ENCODE measurements at places on chromosomes 11 and 22.

- DNase-seq, result no peak
Measured at GRCh38 chr11:108871867-108872266, 207.0 kb downstream of the DDX10 start.

DNA sequence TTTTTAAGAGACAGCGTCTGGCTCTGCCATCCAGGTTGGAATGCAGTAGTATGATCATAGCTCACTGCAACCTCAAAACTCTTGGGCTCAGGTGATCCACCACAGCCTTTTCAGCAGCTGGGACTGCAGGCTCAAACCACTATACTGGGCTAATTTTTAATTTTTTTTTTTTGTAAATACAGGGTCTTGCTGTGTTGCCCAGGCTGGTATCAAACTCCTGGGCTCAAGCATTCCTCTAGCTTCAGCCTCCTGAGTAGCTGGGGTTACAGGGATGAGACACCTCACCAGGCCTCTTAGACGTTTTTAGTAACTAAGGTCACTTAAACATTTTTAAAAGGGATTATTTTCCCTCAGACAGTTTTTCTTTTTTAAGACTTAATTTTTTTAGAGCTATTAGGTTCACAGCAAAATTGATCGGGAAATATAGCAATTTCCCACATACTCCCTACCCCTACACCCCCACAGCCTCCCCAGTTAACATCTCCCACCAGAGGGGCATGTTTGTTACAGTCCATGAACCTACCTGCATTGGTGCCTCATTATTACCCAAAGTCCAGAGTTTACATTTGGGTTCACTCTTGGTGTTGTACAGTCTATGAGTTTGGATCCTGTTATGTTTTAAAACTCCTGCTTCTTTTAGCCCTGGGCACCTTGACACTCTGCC, 3.9 kb downstream of the BCR start:
- no peak for DNase-seq

GRCh38 chr11:327581-327923, 6.9 kb upstream of the IFITM3 start:
- no peak for DNase-seq

DNA sequence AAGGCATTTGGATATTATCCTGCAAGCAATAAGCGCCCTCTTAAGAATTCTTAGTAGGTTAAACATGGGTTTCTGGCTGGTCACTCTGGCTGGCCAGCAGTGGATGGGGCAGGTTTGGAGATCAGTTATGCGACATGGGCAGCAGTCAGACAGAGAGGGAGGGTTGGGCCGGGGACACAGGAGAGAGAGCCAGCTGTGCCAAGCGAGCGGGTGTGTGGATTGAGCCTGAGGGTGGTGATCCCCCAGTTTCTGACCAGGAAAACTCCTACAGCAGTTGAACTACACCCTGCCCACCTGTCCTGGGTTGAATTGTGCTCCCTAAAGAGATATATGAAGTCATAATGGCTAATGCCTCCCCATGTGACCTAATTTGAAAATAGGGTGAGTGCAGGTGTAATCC, 671.2 kb downstream of the TBC1D22A start:
- no peak for DNase-seq

- DNase-seq, result no peak
Measured at GRCh38 chr11:120532082-120532831, 20.7 kb downstream of the GRIK4 start.

GRCh38 chr11:43879789-43880639, 617 bp upstream of the ALKBH3 start:
- DNase-seq, result no peak

GRCh38 chr11:19520681-19521080, 192.0 kb upstream of the NAV2 start:
- no peak for DNase-seq

DNA sequence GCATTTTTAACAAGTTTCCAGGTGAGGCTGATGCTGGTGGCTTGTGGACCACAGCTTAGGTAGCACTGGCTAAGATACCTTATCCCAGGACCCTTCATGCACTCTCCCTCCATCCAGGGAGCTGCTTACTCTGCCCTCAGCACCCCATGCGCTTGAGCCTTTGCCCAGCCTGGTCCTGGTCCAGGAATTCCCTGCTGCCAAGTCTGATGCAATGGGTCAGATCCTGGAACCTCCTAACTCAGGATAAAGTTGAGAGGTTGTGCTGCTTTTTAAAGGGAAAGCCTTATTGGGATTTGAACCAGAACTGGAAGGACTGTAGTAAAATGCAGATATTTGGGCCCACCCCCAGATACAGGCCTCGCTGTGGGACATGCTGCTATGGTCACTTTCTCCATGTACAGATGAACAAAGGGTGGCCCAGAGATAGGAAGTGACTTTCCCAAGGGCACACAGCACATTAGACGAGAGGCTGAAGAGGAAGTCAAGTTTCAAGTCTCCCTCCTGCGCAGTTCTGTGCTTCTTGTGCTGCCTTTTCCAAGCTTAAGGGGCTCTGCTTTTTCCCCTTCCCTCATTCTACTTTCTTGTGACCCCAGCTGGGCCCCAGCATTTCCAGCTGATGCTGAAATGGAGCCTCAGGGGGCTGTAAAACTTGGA, 824 bp upstream of the LGALS12 start:
- no peak for DNase-seq

GRCh38 chr11:80214413-80214812, 773.6 kb upstream of the TENM4 start:
- DNase-seq, result no peak

GRCh38 chr11:64960719-64961118, 11.2 kb downstream of the MAJIN start:
- DNase-seq, result no peak

GRCh38 chr11:74476536-74476935, 9.2 kb upstream of the KCNE3 start:
- no peak for DNase-seq

DNA sequence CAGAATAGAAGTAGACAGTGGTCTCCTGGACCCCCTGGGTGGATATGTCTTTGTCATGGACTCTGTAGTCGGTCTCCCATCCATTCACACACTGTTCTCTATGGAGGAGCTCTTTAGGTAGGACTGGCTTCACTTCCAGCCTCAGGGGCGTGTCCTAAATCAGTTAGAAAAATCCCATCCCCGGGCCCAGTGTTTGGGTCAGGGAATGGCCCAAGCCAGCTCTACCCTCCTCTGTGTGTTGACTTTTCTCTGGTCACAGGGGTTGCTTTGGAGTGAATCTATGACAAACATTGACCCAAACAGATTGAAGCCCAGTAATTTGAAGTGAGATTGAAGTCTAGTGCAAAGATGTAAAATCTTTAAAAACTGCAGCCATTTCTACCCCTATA, 34.0 kb downstream of the WEE1 start:
- no peak for DNase-seq

GRCh38 chr11:113896156-113896879, 8.3 kb upstream of the HTR3B start:
- DNase-seq, result peak; percentile 42

DNA sequence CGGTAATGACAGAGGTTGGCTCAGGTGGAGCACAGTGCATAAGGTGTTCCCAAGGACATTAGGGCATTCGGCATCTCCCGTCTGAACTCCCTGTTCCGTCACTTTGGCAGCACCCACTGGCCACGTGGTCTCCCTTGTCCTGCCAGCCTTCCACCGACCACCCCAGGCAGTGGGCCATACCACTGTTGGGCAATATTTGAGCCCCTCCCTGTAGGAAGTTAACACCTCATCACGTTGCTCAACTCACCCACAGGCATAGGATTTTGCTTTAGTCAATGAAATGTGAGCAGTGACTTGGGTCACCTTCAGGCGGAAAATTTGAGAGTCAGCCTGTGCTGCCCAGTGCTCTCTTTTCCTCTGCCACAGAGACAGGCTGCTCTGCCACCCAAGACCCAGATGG, 44.0 kb downstream of the SERPINH1 start:
- DNase-seq, result no peak

DNA sequence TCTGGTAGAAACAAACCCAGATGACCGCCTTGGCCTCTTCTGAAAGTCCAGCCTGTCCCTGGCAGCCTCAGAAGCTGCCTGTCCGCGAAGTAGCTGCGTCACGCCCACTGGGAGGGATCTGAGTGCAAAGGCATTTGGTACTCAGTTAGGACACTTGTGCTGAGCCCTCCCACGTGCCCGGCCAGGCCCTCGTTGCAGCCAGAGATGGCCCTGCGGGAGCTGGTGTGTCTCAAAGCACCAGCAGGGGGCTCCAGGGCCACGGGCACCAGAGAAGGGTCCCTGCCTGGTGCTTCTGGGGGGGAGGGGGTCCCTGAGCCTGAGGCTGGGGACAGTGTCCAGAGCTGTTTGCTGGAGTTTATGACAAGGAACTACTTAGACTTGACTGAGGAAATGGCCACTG, 5.8 kb downstream of the SELENOO start:
- no peak for DNase-seq

DNA sequence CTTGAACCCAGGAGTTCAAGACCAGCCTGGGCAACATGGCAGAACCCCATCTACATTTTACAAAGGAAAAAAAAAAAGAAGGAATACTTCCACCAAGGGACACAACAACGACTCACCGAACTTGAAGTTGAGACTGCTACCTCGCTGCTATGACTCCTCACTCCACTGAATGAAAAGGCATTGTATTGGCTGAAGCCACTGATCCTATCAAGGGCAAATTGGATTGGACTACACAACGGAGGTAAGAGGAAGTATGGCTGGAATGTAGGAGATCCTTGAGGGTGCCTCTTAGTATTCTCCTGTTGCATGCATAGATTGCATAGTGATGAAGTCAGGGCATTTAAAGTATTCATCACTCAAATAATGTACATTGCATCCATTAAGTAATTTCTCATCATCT, 97.9 kb downstream of the CWF19L2 start:
- DNase-seq, result no peak

GRCh38 chr11:102771351-102771750, 9.1 kb downstream of the MMP10 start:
- no peak for DNase-seq

Measured in NCI-H510A treated with DMSO at 0.1 percent for 48 hours (cell line).